ENCODE measurements at places on chromosomes 7 and 10. TPM values are rescaled to one million over a fixed set of nuclear protein-coding genes. Genes with fewer than 3 reads are reported as not detected.

Gene SPACDR
- total RNA-seq, result not detected

Gene LIPJ
- total RNA-seq, result 2.2 TPM

Gene MAP3K8
- 54.8 TPM for total RNA-seq

Gene MUC12
- 0.34 TPM for total RNA-seq

Gene MOGAT3
- total RNA-seq, result not detected

Gene SORCS1
- total RNA-seq, result 0.66 TPM

Gene C10orf67
- total RNA-seq, result not detected

Gene UCN3
- not detected for total RNA-seq

Gene HOXA5
- total RNA-seq, result 5.5 TPM

Gene SLC29A4
- total RNA-seq, result 8.6 TPM

Gene COL13A1
- total RNA-seq, result 0.17 TPM

Gene PLAU
- 11.1 TPM for total RNA-seq

Gene CRHR2
- not detected for total RNA-seq

Gene ENO4
- total RNA-seq, result not detected

Gene NPC1L1
- total RNA-seq, result not detected

Gene FBXL15
- 31.3 TPM for total RNA-seq

Gene DYNC1I1
- total RNA-seq, result 5.7 TPM

Gene GRM3
- total RNA-seq, result not detected

Gene CYP3A7
- not detected for total RNA-seq

Gene KCNMA1
- total RNA-seq, result 10.3 TPM

Gene GDF2
- total RNA-seq, result not detected

Gene PRSS2
- not detected for total RNA-seq

Gene WEE2
- not detected for total RNA-seq

Gene RSPH10B2
- total RNA-seq, result not detected

Gene PCLO
- total RNA-seq, result 13.8 TPM

Gene HOXA1
- 1.5 TPM for total RNA-seq

Gene CPXM2
- total RNA-seq, result 4.4 TPM

Gene ZNF239
- 3.6 TPM for total RNA-seq

Gene UBTD1
- total RNA-seq, result 7.0 TPM

Gene C10orf143
- total RNA-seq, result 1.2 TPM

Gene FAM53B
- 33.3 TPM for total RNA-seq

Gene IFIT2
- total RNA-seq, result 7.7 TPM

Gene WAPL
- 33.5 TPM for total RNA-seq

Gene FRMD4A
- 92.3 TPM for total RNA-seq

Gene LSM5
- 21.6 TPM for total RNA-seq

Gene ASIC3
- total RNA-seq, result not detected

Gene C7orf57
- not detected for total RNA-seq

Gene CTTNBP2
- 10.1 TPM for total RNA-seq

Gene SGPL1
- 52.6 TPM for total RNA-seq

Gene UTF1
- total RNA-seq, result not detected

Gene PPP1R9A
- 8.2 TPM for total RNA-seq

Gene GIMAP1
- 21.9 TPM for total RNA-seq

Gene CARD11
- total RNA-seq, result 0.65 TPM

Gene NFE2L3
- total RNA-seq, result 7.2 TPM

Gene RPEL1
- not detected for total RNA-seq

Gene STRIP2
- total RNA-seq, result 0.33 TPM

Gene COBL
- 0.51 TPM for total RNA-seq

Gene CALY
- not detected for total RNA-seq

Gene AGAP6
- 11.4 TPM for total RNA-seq

Gene CH25H
- total RNA-seq, result 1.0 TPM

Gene ARMH3
- total RNA-seq, result 18.3 TPM

Gene GBX1
- total RNA-seq, result not detected

Gene CPA2
- total RNA-seq, result not detected

Gene AS3MT
- total RNA-seq, result 2.2 TPM
